Kidney tubule cell (primary cell): ENCODE measurements at places on chromosomes 11 and 22.
A peak's percentile ranks its signal among the peaks of the same experiment; 100 is the strongest.

GRCh38 chr22:19595532-19595931, 71.3 kb upstream of the CLDN5 start:
- no peak for DNase-seq

DNA sequence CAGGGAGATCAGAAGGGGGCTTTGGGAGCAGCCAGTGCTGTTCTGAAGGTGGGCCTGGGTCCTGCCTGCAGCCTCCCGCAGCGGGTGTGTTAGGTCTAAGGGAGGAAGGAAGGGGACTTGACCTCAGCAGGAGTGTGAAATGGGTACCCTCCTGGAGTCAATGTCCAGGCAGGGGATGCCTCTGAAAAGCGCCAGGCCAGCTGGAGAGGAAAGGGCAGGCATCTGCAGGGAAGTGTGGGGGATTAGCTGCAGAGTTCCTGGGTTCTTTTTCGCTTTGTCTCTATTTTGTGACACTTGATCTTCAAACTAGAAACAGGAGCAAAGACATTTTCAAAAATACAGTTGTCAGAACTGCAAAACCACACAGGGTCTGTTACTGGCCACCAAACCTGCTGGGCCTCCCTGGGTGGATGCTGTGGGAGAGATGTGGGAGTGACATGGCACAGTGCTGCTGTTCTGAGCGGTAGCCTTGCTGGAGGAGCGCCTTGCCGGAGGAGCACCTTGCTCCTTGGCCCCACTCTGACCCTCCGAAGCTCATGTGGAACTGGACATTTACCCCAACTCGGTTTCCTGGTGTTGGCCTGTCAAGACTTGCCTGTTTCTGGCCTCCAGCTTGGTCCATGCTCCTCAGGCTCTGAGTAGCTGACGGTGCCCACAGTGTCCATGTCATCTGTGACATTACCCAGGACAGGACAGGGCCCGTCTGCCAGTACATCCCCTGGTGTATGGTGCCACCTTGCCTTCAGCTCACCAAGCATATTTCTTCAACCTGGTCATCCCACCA, 25.9 kb downstream of the MED15 start:
- no peak for DNase-seq

DNA sequence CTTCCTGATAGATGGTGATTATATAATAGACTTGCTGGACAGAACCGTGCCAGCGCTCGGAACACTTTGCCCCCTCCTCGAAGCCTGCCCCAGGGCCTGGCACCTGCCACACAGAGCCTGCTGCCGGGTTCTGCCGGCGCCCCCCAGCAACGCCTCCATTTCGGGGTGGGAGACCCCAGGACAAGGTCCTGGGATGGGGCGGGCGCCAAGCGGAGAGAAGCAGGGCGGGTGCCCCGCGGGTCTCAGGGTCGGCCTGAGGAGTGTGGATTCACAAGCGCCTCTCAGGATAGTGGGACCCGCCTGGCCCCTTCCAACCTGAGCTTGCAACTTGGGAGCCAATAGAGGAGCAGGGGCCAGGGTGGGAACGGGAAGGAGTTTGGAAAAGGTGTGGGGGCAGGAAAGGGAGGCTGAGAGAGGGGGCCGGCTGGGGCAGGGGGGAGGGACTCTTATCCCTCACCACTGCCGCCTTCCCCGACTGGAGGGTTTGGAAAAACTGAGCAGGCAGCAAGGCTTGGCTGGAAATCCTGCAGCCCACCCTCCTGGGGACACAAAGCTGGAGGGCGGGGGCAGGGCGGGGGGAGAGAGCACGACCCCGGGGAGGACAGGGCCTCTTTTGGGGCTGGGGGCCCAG, 3.3 kb upstream of the BCL9L start:
- DNase-seq, result peak; percentile 53

DNA sequence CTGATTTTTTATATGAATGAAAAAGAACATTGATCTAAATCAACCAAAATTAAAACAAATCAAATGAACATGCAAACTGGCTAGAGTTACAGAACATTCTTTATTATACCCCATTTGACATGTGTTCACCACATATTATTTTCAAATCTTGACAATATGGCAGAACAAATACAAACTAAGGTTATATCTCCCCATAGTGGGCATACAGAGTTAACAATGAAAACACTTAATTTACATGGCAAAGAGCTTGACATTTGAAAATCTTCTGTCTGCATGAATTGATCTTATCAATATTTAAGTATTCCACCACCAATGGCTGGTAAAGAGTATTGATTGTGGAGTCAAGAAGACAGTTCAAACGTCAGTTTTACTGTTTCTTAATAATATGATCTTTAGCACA, 197.9 kb upstream of the ANO3 start:
- DNase-seq, result no peak
